ENCODE measurements at places on chromosomes 12 and 14.

- no peak for DNase-seq
These were observed 14.9 kb upstream of the IRF2BPL start for GRCh38 chr14:77043177-77043983.

DNA sequence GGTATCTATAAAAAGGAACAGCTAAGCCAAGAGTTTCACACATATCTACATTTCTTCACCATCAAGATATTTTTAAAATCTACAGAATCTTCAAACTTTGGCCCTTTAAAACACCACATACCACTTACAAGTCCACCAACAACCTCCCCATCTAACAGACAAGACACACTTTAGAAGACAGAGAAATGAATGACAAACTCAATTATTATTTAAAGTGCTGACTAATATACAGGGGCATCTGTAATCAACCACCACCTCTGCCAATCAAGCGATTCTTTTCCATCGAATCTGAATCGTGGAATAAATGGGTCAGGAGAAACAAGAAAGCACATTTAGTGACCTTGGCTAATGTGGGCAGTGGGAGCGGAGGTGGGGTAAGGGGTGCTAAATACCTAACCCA, 7.7 kb downstream of the SETD3 start:
- DNase-seq, result no peak

GRCh38 chr12:85733221-85733840, 102.9 kb downstream of the RASSF9 start:
- no peak for DNase-seq

GRCh38 chr12:109302358-109302757, 6.7 kb downstream of the FOXN4 start:
- DNase-seq, result no peak

- no peak for DNase-seq
These were observed 13.9 kb downstream of the CLECL1 start for GRCh38 chr12:9718968-9719367.

DNA sequence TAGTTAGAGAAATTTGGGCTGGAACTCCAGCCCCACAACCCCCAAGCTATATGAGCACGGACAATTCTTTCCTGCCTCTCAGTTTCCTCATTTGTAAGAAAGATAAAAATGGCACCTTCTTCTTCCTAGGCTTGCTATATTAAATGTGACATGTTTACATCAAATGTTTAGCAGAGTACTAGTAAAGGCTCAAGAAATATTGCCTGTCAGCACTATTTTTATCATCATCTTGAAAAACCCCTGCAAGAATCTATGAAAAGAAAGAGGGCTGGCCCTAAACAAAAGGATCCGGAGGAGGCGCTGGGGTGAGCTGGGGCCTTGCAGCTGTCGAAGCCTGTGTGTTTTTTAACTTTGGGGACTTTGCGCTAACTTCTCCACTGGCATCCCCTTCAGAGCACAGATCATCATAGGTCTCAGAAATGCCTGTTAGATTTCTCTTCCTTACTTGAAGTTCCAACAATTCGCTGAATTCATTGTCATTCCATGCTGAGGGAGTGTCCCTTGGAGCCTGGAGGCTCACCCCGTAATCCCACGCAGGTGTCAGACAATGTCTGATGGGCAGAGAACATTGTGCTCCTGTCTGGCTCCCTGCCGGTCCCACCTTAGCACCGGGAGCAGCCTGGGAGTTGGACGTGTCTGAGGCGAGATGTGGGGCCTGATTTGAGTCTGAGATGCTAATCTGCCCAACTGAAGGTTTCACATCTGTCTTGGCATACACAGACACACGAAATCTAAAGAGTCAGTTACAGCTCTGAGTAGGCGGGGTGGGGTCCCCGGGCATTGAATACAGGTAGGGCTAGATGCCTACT, 206.8 kb downstream of the NUAK1 start:
- DNase-seq, result no peak

DNA sequence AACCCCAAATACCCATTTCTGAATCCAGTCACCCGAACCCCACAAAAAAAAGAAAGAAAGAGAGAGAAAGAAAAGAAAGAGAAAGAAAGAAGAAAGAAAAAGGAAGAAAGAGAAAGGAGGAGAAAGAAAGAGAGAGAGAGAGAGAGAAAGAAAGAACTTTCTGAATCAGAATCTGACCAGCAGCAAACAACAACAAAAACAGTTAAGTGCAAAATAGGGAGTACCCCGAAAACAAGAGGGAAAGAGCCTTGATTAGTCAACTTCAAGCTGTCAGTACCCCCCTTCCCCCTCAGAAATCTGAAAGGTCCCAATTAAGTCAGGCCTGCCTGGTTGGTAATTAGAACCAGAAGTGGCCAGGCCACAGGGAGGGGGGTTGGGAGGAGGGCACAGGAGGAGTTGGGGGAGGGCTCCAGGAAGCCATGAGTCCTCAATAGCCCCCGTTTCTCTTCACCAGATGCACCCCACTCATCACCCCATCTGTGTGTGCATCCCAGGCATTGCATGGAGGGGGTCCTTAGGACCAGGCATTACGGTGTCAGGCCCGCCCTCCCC, 9.8 kb downstream of the RARG start:
- no peak for DNase-seq

GRCh38 chr12:121748571-121749265, 36.2 kb downstream of the TMEM120B start:
- DNase-seq, result no peak

- DNase-seq, result peak; percentile 29
These were observed 29.1 kb downstream of the CHST11 start for GRCh38 chr12:104485651-104486362.

- DNase-seq, result no peak
These were observed 37.6 kb downstream of the PLEKHG7 start for GRCh38 chr12:92740411-92740810.

DNA sequence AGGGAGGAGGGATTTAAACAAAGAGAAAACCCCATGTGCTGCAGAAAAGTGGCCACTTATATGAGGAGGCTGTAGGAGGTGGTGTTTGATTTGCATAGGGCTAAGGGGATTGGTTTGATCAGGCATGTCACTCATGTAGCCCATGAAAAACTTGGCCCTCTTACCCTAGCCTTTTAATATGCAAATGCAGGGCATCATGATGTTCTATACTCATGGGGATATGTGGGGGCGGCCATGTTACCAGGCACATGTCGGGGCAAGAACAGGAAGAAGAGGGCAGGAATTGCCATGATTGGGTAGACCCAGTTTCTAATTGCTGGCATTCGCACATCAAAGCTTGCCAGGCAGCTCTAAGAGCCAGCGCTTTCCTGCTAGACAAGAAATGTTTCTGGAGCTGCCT, 28.8 kb downstream of the KLRK1 start:
- DNase-seq, result no peak

- DNase-seq, result no peak
These were observed 1039.9 kb upstream of the FLRT2 start for GRCh38 chr14:84490081-84490480.

DNA sequence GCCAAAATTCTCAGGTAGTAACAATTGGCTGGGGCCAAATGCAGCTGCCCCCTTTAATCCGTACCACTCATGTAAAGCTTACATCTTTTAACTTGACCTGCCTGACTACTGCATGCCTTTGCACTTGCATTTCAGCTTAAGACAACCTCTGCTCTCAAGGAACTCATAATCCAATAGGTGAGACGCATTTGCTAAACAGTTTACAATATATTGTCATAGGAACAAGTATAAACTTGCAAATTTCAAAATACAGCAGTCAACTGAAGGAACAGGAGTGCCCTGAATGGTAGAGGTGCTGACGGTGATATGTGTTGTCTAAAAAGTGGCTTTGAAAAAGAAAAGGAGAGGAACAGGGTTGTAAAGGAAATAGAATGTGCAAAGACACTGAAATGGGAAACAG, 3.6 kb upstream of the BRMS1L start:
- DNase-seq, result no peak

- DNase-seq, result no peak
These were observed 38.3 kb upstream of the LTA4H start for GRCh38 chr12:96073346-96074330.

DNA sequence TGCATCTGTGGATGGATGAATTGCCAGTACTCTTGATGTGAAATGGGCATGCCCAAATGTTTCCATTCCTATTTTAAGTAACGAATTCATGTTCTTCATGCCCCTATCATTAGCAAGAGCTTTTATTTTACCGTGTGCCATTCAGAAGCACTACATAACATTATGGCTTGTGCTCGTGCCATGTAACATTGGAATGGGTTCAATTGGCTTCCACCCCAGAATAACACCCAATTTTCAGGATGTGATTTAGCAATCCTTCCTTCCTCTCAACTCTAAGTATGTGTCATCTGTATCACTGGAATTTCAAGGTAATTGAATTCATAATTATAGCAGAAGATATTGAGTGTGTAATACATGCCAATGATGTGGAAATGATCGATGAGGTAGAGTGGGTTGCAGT, 145.8 kb upstream of the TMPO start:
- no peak for DNase-seq

DNA sequence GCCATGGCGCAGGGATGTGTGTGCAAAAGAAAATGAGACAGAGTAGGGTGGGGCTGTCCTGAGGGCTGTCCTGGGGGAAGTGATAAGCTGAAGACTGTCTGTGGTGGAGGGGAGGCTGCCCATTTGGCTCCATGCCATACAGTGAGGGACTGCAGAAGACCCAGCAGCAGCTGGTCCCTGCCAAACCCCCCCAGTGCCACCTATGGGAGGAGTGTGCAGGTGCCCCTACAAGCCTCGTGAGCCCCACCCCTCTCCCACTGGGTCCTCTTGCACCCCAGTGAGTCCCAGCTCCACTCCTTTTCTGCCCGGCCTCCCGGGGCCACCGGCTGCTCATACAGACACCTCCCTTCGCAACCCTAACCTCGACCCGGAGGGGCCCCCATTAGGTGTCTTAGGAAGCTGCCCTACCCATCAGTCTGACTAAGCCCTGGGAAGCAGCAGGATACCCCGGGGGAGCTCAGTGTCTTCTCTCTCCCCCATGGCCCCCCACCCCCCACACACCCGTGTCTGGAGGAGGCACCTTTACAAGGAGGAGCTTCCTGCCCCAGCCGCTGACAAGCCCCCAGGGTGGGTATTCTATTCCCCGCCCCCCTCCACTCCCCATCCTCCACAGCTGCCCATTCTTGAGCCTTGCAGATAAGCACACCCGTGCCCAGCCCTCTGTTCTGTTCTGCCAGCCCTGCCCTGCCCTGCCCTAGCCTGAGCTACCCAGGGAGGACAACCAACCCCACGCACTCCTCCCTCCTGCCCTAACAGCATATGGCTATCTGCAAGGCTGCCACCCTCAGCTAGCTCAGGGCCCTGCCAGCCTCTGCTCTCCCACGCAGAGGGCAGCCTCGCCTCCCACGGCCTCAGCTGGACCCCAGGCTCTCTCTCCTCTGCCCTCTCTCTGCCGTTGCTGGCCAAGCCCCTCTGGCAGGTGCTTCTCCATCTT, 41.9 kb downstream of the SLC6A12 start:
- no peak for DNase-seq

DNA sequence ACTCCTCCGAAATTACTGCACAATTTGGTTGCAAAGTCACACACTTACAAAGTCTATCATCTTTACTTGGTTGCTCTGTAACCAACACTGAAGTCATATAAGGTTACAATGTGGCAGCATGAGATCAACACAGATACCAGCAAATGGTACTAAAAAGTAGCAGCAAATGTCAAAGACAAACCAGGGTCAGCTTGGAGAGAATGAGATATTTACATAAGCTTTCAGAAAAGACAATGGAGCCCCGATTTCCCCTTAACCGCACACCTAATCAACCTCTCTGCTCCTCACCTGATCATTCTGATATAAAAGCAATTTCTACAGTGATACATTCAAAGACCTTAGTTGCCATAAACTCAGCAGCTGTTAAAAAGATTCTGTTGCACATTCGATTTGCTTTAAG, 76.4 kb upstream of the FOXN3 start:
- DNase-seq, result no peak

- DNase-seq, result no peak
These were observed 5.1 kb downstream of the COX14 start for GRCh38 chr12:50117057-50117622.

DNA sequence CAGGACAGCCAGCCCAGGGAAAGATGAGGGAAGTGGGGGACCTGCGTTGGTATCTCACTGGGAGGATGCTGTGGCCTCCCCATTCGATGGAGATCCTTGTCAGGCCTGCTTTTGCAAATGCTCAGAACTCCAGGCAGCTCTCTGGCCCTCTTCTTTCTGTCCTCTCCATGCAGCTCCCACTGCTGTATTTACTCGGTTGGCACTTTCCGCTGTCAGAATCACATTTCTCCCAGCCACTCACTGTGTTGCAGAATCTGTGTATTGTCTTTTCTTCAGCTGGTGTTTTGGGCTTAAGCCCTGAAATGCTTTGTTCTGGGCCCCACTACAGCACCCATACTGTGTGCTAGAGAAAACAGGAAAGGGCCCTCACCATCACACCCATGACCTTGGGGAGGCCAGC, 401.1 kb downstream of the RGS6 start:
- DNase-seq, result no peak

DNA sequence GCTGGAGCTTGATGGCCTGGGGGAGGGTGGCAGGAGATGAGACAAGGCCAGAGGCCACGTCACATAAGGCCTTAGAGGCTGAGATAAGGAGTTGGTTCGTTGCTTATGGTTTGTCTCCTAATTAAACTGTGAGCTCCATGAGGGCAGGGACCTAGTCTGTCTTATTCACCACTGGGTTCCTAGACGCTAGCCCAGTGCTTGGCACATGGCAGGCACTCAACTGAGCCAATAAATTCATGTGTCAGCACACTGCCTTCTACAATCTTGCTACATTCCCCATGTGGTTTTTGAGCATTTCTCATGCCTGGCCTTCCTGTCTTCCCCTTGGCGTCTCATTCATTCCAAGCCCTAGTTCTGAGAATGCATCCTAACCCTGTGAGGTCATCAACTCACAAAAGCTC, 92.5 kb upstream of the MED13L start:
- DNase-seq, result no peak

DNA sequence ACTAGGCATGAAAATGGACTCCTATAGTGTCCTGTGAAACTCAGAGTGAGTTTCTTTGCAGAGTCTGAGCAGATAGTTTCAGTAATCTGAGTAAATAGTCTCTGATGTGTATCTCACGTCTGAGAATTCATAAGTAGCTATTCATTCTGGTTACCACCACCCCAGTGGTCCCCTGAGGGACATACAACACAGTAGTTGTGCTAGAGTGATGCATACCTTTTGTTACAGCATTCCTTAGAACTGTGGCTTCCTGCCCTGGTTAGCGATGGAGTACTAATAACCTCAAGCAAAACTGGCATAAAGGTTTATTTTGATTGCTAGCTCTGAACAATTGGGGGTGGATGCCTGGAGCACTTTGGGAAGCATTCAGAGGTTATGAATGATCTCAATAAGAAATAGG, 114.7 kb downstream of the DAAM1 start:
- DNase-seq, result no peak

DNA sequence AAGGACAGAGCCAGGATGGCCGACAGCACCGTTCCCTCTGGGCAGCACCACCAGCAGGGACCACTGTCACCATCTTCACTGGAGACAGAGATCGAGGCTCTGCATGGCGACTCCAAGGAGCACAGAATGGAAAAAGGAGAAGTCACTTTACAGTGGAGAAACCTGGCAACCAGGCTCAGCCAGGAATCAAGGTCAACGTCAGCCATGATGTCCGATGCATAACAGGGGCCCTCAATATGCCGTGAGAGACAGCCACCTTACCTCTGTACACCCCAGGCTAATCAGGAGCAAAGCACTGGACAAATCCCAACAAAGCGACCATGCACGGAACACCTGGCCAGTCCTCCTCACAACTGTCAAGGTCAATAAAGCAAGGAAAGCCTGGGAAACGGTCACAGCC, 20.6 kb upstream of the SFSWAP start:
- no peak for DNase-seq

Data from stimulated activated CD8-positive, alpha-beta memory T cell treated with anti-CD3 and anti-CD28 coated beads, Interleukin-4, amount 100 ng/mL, for 1 hour (primary cell).